ENCODE measurements at places on chromosomes 2 and 18.

DNA sequence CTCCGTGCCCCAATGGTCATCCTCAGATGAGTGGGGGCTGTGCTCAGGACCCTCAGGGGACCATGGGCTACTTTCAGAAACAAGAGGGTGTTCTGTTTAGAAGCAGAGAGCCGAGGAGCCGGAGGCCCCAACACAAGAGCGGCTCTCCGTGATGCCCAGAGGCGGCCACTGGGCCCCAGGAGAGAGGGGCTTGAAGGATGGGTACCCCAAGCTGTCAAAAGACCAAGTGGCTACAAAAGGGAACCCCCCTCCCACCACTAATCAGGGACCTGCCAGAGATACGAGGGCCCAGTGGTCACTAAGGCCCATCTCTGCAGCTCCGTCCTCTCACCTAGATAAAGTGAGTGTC is 93.6 kb downstream of the HDAC4 start:
- no peak for DNase-seq

DNA sequence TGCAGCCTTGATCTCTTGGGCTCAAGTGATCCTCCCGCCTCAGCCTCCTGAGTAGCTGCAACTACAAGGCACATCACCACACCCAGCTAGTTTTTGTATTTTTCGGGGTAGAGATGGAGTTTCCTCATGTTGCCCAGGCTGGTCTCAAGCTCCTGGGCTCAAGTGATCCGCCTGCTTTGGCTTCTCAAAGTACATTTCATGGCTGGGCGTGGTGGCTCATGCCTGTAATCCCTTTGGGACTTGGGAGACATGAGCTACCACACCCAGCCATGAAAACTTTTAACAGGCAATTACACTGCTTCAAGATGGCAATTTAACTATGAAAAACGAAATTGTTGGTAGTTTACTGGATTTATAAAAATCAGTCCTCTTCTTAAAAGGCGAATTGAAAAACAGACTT is 69.7 kb downstream of the MEP1B start:
- no peak for DNase-seq

- DNase-seq: peak; percentile 44
Measured at GRCh38 chr2:25700221-25700660, 26.9 kb upstream of the DTNB start.

- DNase-seq: no peak
Measured at GRCh38 chr18:9038277-9038871, 64.1 kb upstream of the NDUFV2 start.

- no peak for DNase-seq
Measured at GRCh38 chr2:221454459-221455105, 117.5 kb downstream of the EPHA4 start.

- DNase-seq: no peak
Measured at GRCh38 chr2:129233751-129234406, 745.6 kb upstream of the RAB6C start.

DNA sequence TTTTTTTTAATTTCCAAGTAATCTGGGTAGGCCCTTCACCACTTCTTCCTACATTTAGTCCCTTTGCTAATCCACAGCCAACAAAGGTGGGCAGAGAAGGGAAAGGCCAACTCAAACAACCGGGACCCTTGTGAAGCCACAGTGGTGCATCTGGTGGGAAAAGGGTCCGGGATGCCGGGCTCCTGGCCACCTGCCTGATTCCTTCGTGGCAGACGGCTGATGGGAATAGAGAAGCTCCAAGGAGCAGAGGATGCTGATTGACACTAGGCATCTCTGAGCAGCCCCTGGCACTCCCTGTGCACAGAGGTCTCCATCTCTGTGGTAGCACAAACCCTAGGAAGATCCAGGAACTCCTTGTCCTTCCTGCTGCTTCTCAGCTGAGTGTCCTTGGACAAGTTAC is 37.0 kb downstream of the POLR1A start:
- no peak for DNase-seq

DNA sequence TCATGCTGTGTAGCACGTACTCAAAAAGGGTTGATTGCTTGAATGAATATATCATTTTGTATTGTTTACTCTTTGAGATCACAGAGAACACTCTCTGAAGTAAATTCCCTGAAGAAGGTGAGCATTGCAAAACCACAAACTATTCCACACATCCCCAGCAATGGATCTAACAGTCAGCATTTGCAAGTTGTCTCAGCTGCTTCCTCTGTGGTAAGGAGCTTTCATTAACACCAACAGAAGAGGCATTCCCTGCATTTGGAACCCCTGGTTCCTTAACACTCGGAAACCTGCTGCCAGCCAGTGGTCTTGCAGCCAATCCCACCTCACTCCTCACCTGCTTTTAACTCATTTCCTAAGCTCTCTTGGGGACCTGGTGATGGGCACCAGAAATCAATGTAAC is 108.4 kb downstream of the IRS1 start:
- peak; percentile 77 for DNase-seq

- no peak for DNase-seq
Measured at GRCh38 chr2:121155502-121156056, 129.4 kb downstream of the TFCP2L1 start.

Data from LHCN-M2 (cell line).